GM23338 (cell line): ENCODE measurements at places on chromosomes 7 and 10.

DNA sequence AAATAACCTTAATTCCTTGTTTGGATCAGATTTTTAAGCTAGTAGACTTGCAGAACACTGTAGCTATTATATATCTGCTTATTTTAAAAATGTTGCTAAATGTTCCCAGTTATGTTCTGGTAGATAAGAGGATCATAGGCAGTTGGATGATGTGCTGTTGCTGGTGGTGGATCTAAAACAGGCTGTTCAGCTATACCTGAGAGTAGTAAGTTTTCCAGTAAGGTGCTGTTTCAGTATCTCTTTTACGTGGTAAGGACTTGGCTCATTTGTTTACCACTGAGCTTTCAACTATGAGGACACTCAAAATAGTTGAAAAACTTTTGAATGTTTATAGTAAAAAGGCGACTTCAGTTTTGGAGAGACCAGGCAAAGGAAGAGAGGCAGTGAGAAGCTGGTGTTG lies 180.9 kb downstream of the CDK14 start:
- DNase-seq: no peak

- no peak for DNase-seq
These were observed 145.1 kb upstream of the GPR26 start for GRCh38 chr10:123521076-123521475.

DNA sequence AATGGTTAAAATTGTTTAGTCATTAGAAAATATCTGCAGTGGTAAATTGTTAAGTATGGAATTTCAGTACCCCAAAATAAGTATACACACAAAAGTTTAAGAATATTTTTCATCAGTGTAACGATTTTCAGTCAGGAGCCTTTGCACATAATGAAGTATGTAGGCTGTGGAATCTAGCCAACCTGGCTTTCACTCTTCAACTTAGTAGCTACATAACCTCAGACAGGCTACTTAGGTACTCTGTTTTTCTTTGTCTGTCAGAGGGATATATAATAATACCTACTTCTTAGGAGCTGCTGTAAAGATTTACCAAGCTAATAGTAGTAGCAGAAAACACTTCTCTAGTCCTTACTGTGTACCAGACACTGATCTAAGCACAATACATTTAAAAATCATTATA lies 137.5 kb downstream of the ZEB1 start:
- DNase-seq: no peak

DNA sequence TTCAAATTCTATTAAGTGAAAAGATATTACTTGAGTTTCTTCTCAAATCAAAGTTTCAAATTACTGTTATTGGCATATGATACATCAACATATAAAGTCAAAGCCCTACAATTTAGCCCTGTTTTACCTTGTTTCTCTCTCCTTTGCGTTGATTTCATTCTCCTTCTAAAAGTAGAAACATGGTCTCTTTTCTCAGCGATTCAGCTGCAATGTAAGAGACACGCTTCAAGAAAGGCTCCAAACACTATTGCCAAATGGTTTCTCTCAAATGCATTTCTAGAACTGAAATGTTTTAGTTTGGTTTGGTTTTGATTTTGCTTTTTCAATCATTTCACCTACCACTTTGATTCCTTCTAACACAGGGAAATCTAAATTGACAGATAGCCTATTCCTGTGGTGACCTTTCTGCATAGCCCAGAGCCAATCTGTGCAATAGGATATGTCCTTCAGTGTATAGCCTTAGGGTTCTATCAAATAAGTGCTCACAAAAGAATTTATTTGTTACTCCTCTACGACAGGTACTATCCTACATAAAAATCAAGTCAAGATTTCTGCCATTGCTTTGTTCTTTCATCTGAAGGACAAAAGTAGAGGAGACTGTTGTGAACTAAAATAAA lies 47.3 kb downstream of the CTNNA3 start:
- DNase-seq: no peak

- no peak for DNase-seq
These were observed 491.7 kb downstream of the GRM8 start for GRCh38 chr7:126760914-126761577.

DNA sequence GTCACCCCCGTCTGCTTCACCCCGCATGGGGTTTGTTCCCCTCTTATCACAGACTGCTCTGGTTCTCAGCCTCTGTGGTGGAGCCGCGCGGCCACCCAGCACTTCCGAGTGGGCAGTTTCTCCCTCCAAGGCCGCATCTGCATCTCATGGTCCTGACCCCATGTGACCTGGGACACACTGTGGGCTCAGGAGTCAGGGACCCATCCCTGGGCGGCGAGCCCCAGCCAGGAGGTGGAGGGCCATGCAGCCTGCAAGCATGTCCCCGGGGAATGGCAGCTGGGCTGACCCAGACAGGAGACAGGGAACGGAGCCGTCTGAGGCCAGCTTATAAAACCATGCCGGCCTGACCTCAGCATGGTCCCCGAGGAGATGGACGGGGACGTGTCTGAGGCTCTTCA lies 25.2 kb upstream of the TTYH3 start:
- DNase-seq: no peak

- peak; percentile 72 for DNase-seq
These were observed 166.9 kb upstream of the RNF32 start for GRCh38 chr7:156473476-156474240.

GRCh38 chr7:157046681-157047080 lies 36.2 kb upstream of the MNX1 start:
- no peak for DNase-seq

DNA sequence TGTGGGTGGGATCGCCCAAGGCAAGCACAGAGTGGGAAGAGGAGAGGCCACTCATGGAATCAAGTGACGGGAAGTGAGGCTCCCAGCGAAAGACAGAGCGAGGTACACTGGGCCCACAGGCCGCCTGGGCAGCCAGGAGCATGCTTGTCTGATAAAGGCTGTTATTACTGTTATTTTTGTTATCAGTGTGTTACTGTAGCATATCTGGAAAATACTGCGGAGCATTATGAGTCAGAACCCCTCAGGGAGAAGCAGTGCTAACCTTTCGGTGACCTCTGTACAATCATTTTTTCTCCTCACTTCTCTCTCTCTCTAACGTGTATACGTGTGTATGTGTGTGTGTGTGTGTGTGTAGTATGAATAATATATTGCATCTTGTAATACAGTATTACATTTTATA lies 3.8 kb upstream of the TCERG1L start:
- DNase-seq: no peak

GRCh38 chr7:1591396-1591795 lies 21.6 kb upstream of the PSMG3 start:
- no peak for DNase-seq

DNA sequence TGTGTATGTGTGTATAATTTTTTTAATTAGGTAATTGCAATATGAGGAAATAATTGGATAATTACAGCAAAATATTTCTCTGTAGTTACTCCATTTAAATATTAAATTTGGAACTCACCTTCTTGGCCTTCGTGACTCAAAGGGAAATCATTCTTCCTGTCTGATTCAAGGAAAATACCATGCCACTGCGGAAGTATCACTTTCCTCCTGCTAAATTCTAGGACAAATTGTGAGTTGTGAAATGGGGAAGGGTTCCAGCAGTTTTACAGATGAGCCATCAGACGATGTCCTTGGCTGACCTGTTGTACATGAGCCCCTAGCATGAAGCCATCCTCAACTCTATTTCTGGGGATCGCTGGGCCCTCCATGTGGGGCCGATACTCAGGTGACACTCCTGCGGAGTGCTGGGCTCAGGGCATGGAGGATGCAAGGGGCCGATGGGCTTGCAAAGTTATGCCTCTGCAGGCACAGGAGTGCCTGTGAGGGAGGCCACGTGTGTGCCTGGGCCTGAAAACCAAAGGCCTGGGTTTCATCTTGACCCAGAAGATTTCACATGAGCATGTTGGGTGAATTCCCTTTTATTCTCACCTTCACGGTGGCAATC lies 179.6 kb upstream of the TCERG1L start:
- DNase-seq: no peak

GRCh38 chr10:84179059-84179710 lies 5.6 kb downstream of the GPR15LG start:
- no peak for DNase-seq

DNA sequence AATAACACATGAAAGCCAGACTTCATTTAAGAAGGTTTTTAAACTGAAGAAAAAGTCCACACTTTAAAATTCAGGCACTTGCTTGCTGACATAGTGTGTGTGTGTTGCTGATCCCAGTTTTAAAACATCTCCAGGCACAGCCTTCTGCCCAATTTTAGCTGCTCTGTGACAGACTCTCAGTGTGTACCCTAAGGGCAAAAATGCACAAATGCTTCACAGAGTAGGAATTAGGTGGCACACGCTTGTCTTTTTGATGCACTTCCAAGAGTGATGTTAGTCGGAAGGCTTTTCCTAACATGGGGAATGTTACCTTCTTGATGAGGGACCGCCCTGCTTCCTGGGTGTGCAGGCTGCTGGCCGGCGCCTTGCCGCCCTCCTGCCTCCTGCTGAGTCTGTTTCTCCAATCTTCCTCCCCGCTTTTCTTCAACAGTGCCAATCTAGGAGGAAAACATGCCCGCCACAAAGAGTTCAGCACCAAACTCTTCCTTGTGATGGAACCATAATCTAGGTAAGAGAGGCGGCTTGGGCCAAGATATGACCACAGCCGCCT lies 122.3 kb downstream of the SVIL start:
- DNase-seq: no peak

GRCh38 chr7:88092676-88092999 lies 127.2 kb downstream of the SRI start:
- no peak for DNase-seq

DNA sequence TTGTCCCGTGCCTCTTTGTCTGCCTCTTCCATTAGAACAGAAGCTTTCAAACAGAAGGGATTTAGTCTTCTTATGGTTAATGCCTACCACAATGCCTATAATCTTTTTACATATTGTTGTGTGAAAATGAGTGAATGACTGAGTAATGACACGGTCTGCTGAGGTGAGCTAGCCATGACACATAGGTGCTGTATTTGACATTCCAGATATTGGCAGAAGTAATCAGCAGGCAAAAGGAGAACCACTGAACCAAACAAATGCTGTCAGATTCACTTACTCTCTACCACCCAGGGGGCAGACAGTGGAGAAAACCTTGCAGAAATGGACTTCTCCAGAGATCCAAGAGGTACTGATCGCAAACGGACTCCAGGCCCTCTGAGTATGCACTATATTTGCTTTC lies 377.2 kb upstream of the VWC2 start:
- DNase-seq: no peak

DNA sequence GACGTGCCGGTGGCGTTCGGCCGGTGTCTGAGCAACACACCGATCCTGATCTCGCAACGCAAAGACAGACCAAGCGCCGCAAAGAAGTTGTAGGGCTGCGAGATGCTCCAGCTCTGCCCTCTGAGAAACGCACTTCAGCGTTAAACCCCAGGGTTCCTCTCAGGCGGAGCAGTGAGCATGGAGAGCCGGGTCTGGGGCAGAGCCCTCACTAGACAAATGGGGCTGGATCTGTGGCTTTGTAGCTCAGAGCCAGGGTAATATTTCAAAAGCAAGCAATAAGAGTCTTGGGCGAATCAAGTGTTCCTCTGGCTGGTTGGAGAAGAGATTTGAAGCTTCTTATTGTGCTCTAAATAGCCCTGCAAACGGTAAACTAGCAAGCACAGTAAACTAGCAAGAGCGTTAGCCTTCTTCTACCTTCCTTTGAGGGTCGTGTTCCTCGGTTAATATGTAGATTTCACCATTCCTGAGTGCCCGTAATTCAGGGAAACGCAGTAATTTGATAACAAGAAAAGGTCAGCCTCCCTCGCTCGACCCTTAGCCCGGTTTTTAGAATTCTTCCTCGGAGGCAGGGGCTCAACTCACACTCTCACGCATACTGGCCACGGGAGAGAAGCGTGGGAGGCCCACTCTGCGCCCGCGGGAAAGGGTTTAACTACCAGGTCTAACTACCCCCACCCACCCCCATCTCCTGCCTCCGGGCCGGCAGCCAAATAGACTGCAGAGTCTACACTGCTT lies 6.7 kb downstream of the SKAP2 start:
- DNase-seq: peak; percentile 72

- DNase-seq: no peak
These were observed 63.3 kb downstream of the TBC1D12 start for GRCh38 chr10:94465684-94466083.

DNA sequence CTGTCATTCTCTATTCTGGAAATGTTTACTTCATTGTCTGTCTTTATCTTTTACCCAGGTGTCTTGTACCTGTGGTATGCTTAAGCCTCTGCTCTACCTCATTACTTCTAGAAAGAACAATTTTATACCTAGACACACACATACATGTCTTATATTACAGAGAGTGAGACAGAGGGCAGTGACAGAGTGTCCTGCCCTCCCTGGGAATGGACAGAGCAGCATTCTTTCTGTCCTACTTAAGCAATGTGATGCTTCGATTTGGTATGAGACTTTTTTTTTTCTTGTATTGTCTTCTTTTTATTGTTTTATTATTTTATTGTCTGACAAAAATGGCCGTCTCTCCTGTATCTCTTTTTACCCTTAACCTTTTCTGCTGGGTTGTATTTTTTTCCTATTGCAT lies 286.1 kb downstream of the EXOC4 start:
- no peak for DNase-seq

DNA sequence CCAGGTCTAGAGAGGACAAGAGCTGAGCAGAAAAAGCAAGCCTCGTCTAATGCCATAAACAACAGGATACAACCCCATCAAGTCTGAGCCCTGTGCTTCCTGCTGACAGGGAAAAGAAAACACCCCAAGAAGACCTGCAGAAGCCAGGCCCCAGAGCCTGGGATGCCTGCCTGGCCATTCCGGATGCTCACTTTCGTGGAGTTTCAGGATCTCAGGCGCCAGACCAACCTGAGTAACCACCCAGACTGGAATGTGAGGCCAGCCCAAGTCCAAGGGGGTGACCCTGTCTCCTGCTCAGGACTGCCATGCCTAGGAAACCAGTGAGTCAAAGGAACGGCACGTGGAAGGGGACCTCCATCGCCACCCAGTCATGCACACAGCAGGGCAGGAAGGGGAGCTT lies 74.3 kb downstream of the PLXNA4 start:
- DNase-seq: no peak

GRCh38 chr10:59337201-59337652 lies 25.1 kb downstream of the FAM13C start:
- no peak for DNase-seq

- no peak for DNase-seq
These were observed 9.5 kb upstream of the MLXIPL start for GRCh38 chr7:73633844-73634243.

- DNase-seq: no peak
These were observed 49.8 kb downstream of the SPOCK2 start for GRCh38 chr10:72038458-72039001.
